ENCODE measurements at places on chromosomes 2 and 18. TPM values are rescaled to one million over a fixed set of nuclear protein-coding genes. Genes with fewer than 3 reads are reported as not detected.

GRCh38 chr2:220748875-220749479, 823.1 kb downstream of the EPHA4 start:
- DNase-seq: no peak

DNA sequence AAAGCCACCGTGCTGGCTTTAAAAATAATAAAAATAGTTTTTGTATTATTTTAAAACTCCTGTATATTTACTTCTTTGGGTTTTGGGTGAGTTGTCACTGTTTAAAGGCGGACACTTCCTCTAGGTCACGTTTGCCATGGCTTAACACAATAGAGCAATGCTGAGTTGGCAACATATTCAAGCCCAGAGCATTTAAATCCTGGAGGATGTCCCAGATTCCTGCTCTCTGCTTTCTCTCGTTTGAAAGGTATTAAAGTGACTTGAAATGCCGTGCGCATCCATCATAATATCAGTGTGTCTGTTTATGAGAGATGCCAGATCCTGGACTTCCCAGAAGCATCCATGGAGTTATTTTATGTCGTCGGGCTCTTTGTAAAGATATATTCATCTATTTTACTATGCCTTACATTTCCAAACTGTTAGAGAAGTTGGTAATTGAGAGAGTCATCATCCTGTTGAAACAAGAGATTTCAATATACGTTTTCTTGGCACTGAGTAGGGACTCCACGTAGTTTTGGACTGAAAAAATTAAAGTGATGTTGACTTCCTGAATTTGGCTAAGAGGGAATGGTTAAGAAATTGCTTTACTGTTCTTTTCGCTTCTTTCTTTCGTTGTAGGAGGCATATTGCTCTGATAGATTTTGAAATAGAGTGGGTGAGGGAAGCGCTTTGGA, 150.6 kb downstream of the ZNF236 start:
- no peak for DNase-seq

Gene TUBA4B
- total RNA-seq: 0.83 TPM

GRCh38 chr2:228983700-228984099, 287.4 kb downstream of the PID1 start:
- DNase-seq: no peak

- DNase-seq: peak; percentile 31
These were observed 2.3 kb downstream of the FZD7 start for GRCh38 chr2:202035941-202036372.

Gene SOWAHC
- total RNA-seq: 6.4 TPM

DNA sequence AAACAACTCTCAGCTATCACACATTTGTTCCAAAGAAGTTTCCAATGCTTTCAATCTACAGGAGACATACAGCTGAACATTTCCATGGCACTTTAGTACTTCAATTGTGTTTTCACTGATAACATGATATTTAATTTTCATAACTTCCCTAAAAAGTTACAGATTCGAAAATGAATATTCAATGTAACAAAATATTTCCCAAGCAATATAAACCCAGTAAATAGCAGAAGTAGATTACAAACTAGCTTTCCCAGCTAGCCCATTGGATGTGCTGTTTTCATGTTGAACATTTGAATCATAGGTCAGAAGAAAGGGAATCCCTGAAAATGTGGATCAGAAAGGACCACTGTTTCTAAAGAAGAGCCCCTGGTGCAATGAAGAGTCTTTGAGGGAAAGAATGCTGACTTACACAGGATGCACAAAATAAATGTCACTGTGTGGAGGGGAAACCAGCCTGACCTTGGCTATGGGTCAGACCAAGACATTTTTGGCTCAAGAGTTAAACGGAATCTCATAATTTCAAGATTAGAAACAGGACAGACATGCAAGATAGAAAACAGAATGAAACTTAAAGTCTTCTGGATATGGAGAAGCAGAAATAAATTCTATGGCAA, 22.5 kb downstream of the CYTIP start:
- DNase-seq: no peak

- DNase-seq: no peak
These were observed 6.5 kb downstream of the GLS start for GRCh38 chr2:190887089-190887488.

- no peak for DNase-seq
These were observed 209.2 kb downstream of the LNPK start for GRCh38 chr2:175792881-175793280.

DNA sequence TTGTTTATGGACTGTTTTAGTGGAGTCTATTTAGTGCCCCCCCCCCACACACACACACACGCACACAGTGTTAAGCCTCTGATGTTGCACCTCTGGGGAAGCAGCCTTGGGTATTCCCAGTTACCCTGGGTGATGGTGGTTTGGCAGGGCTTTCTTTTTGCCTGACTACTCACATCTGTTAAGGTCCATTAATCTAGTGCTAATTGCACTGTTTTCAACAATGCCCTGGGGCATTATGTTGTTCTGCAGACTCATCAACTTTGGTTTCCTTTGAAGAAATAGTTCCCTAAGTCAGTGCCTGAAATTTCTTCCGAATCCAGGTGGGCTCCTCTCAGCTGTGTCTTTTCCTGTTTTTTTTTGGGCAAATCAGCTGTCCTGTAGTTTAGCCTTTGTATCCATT, 34.7 kb downstream of the SPOPL start:
- DNase-seq: no peak

Data from uterus (tissue), 4 donors.